ENCODE measurements at places on chromosomes 16 and 17. TPM values are rescaled to one million over a fixed set of nuclear protein-coding genes. Genes with fewer than 3 reads are reported as not detected.

Gene TMEM98
- 85.0 TPM for total RNA-seq

DNA sequence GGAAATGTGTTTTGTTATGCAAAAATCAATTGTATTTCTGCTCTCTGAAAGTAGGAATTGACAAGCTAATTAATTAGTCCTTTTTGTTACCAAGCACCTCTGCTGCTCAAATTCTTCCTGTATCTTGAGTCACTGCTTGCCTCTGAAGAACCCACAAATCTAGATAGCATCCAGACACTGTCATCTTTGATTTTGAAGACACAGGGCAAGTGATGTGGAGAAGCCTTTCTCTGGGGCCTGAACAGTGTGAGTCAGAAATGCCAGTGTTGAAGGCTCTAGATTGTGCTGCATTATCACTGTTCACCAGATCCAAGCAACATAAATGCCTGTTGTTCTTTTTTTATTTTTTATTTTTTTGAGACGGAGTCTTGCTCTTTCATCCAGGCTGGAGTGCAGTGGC is 10.9 kb upstream of the ST6GALNAC1 start:
- DNase-seq: no peak
- no peak overlapping the region for H3K27ac ChIP-seq
- H3K27me3 ChIP-seq: no peaks in the 10 kb centered on the region
- H3K36me3 ChIP-seq: no peaks in the 10 kb centered on the region
- peaks cover 3% of the 10 kb centered on the region for H3K4me1 ChIP-seq
- H3K4me3 ChIP-seq: no peak overlapping the region

- DNase-seq: no peak
- no peaks in the 10 kb centered on the region for H3K27me3 ChIP-seq
- H3K27ac ChIP-seq: no peak overlapping the region
- peaks cover 4% of the 10 kb centered on the region for H3K4me1 ChIP-seq
- no peak overlapping the region for H3K4me3 ChIP-seq
Measured at GRCh38 chr17:79341222-79341780, 266.7 kb downstream of the ENGASE start.

Gene ZFP1
- total RNA-seq: 11.3 TPM

Gene SLC52A1
- total RNA-seq: 0.49 TPM

- no peak for DNase-seq
- H3K4me3 ChIP-seq: peak overlapping the region; percentile 26
- H3K4me1 ChIP-seq: peaks cover 14% of the 10 kb centered on the region
- no peaks in the 10 kb centered on the region for H3K27me3 ChIP-seq
- H3K36me3 ChIP-seq: no peaks in the 10 kb centered on the region
Measured at GRCh38 chr17:82848022-82848592, 8.3 kb upstream of the ZNF750 start.

DNA sequence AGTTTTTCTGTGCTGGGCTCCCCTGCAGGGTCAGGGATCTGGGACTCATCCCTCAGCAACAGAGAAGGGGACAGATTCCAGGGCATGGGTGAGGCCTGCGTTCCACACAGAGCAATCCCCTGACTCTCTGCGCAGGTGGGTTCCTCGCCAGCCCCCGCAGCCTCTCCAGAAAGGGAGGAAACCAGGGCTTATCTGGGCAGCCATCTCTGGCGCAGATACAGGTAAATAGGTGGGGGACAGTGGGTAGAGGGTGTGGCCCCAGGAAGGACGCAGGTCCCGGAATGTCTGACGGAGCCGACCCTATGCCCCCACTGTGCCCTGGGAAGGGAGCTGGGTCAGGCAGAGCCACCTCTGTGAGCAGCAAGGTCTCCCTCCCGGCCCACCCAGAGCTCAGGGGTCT is 23.2 kb downstream of the PIEZO1 start:
- DNase-seq: no peak
- H3K4me1 ChIP-seq: peaks cover 83% of the 10 kb centered on the region

Data from vagina (tissue), 2 donors.